ENCODE measurements at places on chromosomes 2 and 18. TPM values are rescaled to one million over a fixed set of nuclear protein-coding genes. Genes with fewer than 3 reads are reported as not detected.

GRCh38 chr2:53051157-53051556 lies 716.4 kb upstream of the CHAC2 start:
- H3K36me3 ChIP-seq, result no peaks in the 10 kb centered on the region
- H3K4me1 ChIP-seq, result no peaks in the 10 kb centered on the region
- no peaks in the 10 kb centered on the region for H3K27me3 ChIP-seq
- no peak for DNase-seq
- H3K27ac ChIP-seq, result no peak overlapping the region
- H3K4me3 ChIP-seq, result no peak overlapping the region

DNA sequence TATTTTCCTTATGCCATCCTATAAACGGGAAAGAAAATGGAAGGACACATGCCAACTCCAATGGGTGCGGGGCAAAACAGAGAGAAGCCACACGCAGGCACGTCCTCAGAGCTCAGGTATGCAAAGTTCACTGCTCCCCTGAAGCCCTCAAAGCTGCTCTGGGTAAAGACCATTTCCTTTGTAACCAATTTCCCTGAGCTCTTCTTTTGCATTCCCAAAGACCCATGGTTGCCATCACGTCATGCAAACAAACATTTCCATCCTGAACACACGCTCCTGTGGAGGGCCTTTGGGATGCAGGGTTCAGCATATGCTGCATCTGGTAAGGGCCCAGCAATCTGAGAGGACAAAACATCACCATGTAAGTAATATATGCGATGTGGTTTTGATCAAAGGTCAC lies 69.4 kb downstream of the EMILIN2 start:
- H3K4me3 ChIP-seq, result no peak overlapping the region
- peaks cover 17% of the 10 kb centered on the region for H3K4me1 ChIP-seq
- peaks cover 49% of the 10 kb centered on the region for H3K36me3 ChIP-seq
- H3K27me3 ChIP-seq, result no peaks in the 10 kb centered on the region

GRCh38 chr2:48715956-48716355 lies 39.6 kb downstream of the LHCGR start:
- DNase-seq, result no peak
- peaks cover 6% of the 10 kb centered on the region for H3K4me1 ChIP-seq
- no peak overlapping the region for H3K27ac ChIP-seq
- no peaks in the 10 kb centered on the region for H3K36me3 ChIP-seq
- H3K27me3 ChIP-seq, result no peaks in the 10 kb centered on the region

DNA sequence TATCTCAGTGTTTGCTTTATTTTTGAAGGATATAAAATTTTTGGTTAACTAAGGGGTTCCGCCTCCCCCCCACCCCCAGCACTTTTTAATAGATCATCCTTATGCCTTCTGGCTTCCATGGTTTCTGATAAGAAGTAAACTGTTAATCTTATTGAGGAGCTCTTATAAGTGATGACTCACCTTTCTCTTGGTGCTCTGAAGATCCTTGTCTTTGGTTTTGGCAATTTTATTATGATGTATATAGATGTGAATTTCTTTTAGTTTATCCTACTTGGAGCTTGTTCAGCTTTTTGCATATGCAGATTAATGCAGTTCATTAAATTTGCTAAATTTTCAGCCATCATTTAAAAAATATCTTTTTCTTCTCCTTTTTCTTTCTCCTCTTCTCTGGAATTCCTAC lies 91.7 kb upstream of the CTAGE1 start:
- no peaks in the 10 kb centered on the region for H3K36me3 ChIP-seq
- H3K27ac ChIP-seq, result no peak overlapping the region
- no peak for DNase-seq

DNA sequence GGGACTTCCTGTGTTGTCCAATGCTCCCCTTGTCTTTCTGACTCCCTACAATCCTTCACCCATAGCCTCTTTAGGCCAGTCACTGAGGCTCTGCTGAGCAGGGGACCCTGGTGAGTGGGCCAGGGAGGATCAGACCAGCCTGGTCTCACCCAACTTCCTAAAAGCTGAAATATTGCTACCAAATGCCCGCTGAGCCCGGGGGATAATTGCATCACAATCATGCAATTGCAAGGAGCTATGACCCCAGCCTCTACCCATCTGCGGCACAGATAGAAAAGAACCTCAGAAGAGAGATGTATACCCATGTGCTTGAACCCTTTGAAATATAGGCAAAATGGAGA lies 3.7 kb upstream of the SP100 start:
- no peak for DNase-seq
- H3K27me3 ChIP-seq, result no peaks in the 10 kb centered on the region
- peaks cover 78% of the 10 kb centered on the region for H3K4me1 ChIP-seq
- H3K36me3 ChIP-seq, result peaks cover 36% of the 10 kb centered on the region

GRCh38 chr2:140744379-140744778 lies 1386.4 kb downstream of the LRP1B start:
- DNase-seq, result no peak
- no peaks in the 10 kb centered on the region for H3K36me3 ChIP-seq
- H3K4me3 ChIP-seq, result no peak overlapping the region
- H3K27ac ChIP-seq, result no peak overlapping the region

- no peak overlapping the region for H3K27ac ChIP-seq
- no peaks in the 10 kb centered on the region for H3K36me3 ChIP-seq
Measured at GRCh38 chr2:215917953-215918620, 95.3 kb downstream of the MREG start.

GRCh38 chr18:55384551-55385275 lies 203.3 kb downstream of the TCF4 start:
- no peaks in the 10 kb centered on the region for H3K27me3 ChIP-seq
- no peak for DNase-seq
- no peaks in the 10 kb centered on the region for H3K36me3 ChIP-seq
- H3K4me1 ChIP-seq, result no peaks in the 10 kb centered on the region

DNA sequence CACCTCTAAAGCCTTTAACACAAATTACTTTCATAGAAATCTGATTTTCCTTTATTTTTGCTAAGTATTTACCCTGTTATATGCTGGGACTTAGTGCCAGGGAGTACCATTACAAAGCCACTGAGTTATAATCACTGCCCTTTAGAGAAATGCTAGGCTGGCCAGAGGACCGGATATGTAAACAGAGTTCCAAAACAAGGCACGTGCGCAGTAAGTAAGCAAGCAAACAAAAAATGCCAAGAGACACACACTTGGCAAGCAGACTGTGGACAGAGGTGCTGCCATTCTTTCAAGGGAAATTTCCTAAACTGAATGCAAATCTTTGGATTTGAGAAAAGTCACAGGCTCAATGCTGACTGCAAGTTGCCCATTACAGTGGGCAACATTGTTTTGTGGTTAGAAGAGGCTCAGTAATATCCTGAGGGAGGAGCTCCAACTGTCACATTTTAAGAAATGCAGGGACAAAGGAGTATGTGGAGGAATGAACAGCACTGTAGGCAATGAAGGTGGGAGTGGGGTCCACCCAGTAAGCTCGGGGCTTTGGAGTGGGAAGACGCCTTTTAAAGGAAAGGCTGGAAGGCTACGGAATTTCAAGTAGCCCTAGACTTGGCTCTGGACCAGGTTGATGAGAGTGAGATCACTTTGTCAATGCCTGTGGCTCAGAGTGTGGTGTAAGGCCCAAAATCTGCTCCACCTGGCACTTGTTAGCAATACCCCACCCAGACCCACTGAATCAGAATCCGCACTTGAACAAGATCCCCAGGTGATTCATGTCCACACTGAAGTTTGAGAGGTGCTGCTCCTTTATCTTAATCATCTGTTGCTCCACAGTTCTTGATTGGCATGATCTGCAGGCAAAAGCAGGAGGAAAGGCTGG lies 2.1 kb upstream of the PARD6G start:
- no peaks in the 10 kb centered on the region for H3K36me3 ChIP-seq
- peaks cover 37% of the 10 kb centered on the region for H3K27me3 ChIP-seq
- no peak overlapping the region for H3K27ac ChIP-seq
- H3K4me3 ChIP-seq, result no peak overlapping the region

- peaks cover 14% of the 10 kb centered on the region for H3K4me1 ChIP-seq
- DNase-seq, result no peak
- peaks cover 7% of the 10 kb centered on the region for H3K36me3 ChIP-seq
- no peak overlapping the region for H3K4me3 ChIP-seq
- no peak overlapping the region for H3K27ac ChIP-seq
Measured at GRCh38 chr2:231132129-231132528, 7.3 kb upstream of the HTR2B start.

- H3K4me3 ChIP-seq, result no peak overlapping the region
- no peaks in the 10 kb centered on the region for H3K27me3 ChIP-seq
- DNase-seq, result no peak
- H3K36me3 ChIP-seq, result peaks cover 3% of the 10 kb centered on the region
Measured at GRCh38 chr2:233556881-233557736, 9.5 kb downstream of the USP40 start.

DNA sequence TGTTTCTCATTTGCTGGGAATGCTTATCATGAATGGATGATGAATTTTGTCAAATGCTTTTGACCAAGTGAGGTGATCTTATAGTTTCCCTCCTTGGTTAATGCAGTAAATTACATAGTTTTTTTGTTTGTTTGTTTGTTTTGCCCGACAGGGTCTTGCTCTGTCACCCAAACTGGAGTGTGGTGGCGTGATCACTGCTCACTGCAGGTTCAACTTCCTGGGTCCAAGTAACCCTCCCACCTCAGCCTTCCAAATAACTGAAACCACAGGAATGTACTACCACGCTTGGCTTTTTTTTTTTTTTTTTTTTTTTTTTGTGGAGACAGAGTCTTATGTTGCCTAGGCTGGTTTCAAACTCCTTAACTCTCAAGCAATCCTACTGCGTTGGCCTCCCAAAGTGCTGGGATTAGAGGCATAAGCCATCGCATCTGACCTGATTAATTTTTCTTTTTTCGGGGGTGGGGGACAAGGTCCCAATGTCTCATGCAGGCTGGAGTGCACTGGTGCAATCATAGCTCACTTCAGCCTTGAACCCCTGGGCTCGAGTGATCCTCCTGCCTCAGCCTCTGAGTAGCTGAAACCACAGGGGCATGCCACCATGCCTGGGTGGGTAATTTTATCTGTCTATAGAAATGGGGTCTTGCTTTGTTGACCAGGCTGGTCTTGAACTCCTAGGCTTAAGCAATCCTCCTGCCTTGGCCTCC lies 48.6 kb downstream of the SMAD2 start:
- no peak for DNase-seq
- no peak overlapping the region for H3K4me3 ChIP-seq
- H3K27me3 ChIP-seq, result no peaks in the 10 kb centered on the region
- H3K36me3 ChIP-seq, result peaks cover 58% of the 10 kb centered on the region
- no peak overlapping the region for H3K27ac ChIP-seq

DNA sequence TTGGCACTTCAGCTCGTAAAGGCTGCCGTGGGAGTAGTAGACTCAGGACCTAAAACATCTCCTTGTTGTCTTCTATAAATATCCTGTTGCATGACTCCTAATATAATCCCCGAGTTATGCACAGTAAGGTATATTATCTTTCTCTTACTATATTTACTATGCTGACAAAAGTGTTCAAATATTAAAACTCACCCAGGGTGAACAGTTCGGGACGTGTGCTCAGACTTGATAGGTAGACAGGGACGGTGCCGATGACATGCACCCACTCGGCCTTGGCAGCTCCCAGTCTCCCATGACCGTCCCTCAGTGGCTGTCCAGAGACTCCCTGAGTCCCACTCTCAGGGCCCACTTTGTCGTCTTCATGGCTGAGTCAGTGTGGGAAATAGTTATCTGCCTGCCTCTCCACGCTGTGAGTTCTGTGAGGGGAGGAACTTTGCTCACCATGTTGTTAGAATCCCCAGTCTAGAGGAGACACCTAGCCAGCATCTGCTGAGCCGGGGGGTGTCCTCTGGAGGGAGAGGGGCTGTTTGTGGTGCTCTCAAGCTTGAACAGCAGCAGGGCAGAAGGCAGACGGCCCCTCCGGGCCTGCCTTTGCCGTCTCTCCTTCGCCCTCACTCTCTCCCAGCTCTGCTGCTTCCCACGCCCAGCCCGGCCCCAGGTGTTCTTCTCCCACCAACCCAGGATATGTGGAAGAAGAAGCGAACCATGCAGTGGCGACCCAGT lies 75.0 kb downstream of the DGKD start:
- peaks cover 64% of the 10 kb centered on the region for H3K36me3 ChIP-seq
- peaks cover 59% of the 10 kb centered on the region for H3K4me1 ChIP-seq
- no peak for DNase-seq
- no peaks in the 10 kb centered on the region for H3K27me3 ChIP-seq

- H3K4me1 ChIP-seq, result peaks cover 20% of the 10 kb centered on the region
- DNase-seq, result no peak
- peaks cover 3% of the 10 kb centered on the region for H3K27me3 ChIP-seq
- no peaks in the 10 kb centered on the region for H3K36me3 ChIP-seq
- H3K27ac ChIP-seq, result no peak overlapping the region
Measured at GRCh38 chr2:96928277-96928781, 58.1 kb downstream of the FAM178B start.

- no peaks in the 10 kb centered on the region for H3K4me1 ChIP-seq
- H3K4me3 ChIP-seq, result no peak overlapping the region
- H3K36me3 ChIP-seq, result peaks cover 17% of the 10 kb centered on the region
- no peaks in the 10 kb centered on the region for H3K27me3 ChIP-seq
Measured at GRCh38 chr2:201006704-201007103, 43.2 kb upstream of the ORC2 start.

DNA sequence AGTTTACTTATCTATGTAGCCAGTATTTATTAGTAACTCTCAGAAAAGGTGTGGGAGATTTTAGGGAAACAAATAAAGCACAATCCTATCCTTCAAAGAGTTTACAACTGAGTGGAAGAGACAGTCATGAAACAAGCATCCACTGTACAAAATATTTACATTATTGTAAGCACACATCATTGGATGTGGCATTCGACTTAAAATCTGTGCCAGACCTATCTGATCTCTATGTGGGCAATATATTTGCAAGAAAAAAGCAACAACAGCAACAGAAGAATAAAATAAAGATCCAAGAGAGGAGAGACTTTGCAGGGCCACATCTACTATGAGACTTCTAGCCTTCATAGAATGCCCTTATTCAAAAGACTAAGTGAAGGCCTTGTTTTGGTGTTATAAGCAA lies 882.1 kb upstream of the PIK3C3 start:
- H3K27me3 ChIP-seq, result no peaks in the 10 kb centered on the region
- H3K36me3 ChIP-seq, result no peaks in the 10 kb centered on the region
- no peak for DNase-seq
- H3K4me1 ChIP-seq, result no peaks in the 10 kb centered on the region
- no peak overlapping the region for H3K4me3 ChIP-seq
- H3K27ac ChIP-seq, result no peak overlapping the region

DNA sequence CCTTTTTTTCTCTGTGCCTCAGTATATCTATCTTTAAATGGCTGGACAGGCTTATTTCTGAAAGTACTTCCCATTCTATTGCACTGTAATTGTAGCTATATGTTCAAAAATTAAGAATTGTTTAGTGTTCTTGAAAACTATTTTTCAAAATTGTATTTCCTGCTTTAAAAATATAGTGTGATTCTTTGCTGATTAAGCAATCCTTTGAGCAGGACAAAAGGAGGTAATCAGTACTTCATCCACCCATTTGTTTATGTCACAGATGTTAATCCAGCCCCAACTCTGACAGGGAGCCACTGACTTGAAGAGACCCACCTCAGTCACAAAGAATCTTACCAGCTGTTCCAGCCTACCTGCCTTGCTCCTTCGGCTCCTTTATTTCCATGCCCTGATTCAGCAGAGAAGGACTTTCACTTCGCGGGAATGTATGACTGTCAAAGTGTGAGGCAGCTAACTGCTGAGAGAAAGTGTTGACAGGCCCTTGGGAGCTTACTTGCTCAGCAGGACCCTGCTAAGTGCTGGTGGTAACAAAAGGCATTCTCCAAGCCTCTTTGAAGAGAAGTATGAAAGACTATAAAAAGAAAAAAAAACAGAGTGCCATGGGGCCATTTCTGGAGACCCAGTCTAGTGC lies 393.3 kb upstream of the CYRIA start:
- H3K36me3 ChIP-seq, result no peaks in the 10 kb centered on the region

CYRIA gene
- total RNA-seq, result 0.20 TPM

DHRS9 gene
- total RNA-seq, result not detected

SERPINB2 gene
- not detected for total RNA-seq

ZNF521 gene
- total RNA-seq, result not detected

MALL gene
- total RNA-seq, result not detected

AKAIN1 gene
- not detected for total RNA-seq

ICA1L gene
- 6.6 TPM for total RNA-seq

TWIST2 gene
- not detected for total RNA-seq

Data from activated CD4-positive, alpha-beta T cell treated with anti-CD3 and anti-CD28 coated beads, Interleukin-2, amount 10 ng/mL, durations not matched to agents 7 days and 5 days (primary cell).